ENCODE measurements at places on chromosomes 2 and 18. TPM values are rescaled to one million over a fixed set of nuclear protein-coding genes. Genes with fewer than 3 reads are reported as not detected.

CAPN14 gene
- total RNA-seq, result 0.23 TPM

VAMP5 gene
- 186 TPM for total RNA-seq

CXXC1 gene
- 66.9 TPM for total RNA-seq

CD8B gene
- total RNA-seq, result not detected

DSEL gene
- total RNA-seq, result 4.5 TPM

COMMD1 gene
- total RNA-seq, result 39.5 TPM

PLCL1 gene
- total RNA-seq, result 3.4 TPM

SPIRE1 gene
- total RNA-seq, result 44.0 TPM

L3MBTL4 gene
- total RNA-seq, result 0.18 TPM

RPRM gene
- total RNA-seq, result not detected

PREB gene
- total RNA-seq, result 47.2 TPM

Data from endothelial cell of umbilical vein (primary cell).